ENCODE measurements at places on chromosomes 1 and 21. TPM values are rescaled to one million over a fixed set of nuclear protein-coding genes. Genes with fewer than 3 reads are reported as not detected.

Gene RHEX
- total RNA-seq, result not detected

Gene COA7
- 9.0 TPM for total RNA-seq

Gene TUT4
- total RNA-seq, result 26.2 TPM

Gene TARBP1
- total RNA-seq, result 37.0 TPM

Gene UTS2
- not detected for total RNA-seq

Gene RGS16
- 1.0 TPM for total RNA-seq

Gene PGLYRP3
- total RNA-seq, result not detected

Gene TRIM17
- total RNA-seq, result not detected

Gene SUSD4
- total RNA-seq, result not detected

Gene ADAMTS1
- total RNA-seq, result 20.7 TPM

Gene DMRTA2
- not detected for total RNA-seq

Gene C1orf74
- 1.5 TPM for total RNA-seq

Gene DCDC2B
- not detected for total RNA-seq

Gene KLHDC9
- total RNA-seq, result 7.2 TPM

Gene OLIG2
- total RNA-seq, result not detected

Gene MIXL1
- total RNA-seq, result 0.10 TPM
